ENCODE measurements at places on chromosomes 1 and 21.

DNA sequence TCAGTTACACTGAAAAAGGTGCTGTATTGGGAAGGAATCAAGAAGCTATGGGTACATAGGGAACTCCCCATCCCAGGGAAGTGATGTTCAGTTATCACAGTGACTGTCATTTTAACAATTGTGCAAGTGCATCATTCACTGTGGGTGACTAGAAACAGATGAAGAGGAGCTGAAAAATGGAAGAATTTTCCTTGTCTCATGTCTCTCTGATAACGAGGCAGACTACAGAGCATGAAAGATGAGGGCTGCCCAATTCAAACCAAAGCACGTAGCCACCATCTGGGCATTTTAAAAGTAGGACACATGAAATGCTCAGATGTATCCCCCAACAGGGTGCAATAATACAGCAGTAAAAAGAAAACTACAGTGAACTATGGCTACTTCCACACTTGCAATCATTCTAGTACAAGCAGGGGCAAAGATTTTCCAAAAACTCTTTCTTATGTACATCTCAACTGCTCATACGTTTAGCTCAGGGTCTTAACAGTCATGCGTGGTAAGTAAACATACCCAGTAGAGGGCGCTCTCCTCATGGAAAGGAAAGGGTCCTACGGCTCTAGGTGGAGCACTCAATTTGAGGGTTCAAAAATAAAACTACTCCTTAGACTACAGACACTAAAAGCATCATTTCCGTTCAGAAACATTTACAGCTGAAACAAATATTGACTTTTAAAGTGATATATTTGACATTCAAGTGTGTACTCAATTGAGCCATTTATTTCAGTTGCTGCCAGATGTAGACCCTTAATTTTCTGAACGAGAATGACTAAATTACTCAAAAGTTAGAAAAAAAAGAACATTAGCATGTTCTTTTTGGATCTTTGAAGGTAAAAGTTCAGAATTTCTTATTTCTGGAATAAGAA lies 143.2 kb downstream of the KCTD3 start:
- DNase-seq = no peak

GRCh38 chr1:19035377-19036040 lies 79.0 kb upstream of the IFFO2 start:
- no peak for DNase-seq

- DNase-seq = no peak
These were observed 14.4 kb upstream of the ZFYVE9 start for GRCh38 chr1:52127181-52128180.

DNA sequence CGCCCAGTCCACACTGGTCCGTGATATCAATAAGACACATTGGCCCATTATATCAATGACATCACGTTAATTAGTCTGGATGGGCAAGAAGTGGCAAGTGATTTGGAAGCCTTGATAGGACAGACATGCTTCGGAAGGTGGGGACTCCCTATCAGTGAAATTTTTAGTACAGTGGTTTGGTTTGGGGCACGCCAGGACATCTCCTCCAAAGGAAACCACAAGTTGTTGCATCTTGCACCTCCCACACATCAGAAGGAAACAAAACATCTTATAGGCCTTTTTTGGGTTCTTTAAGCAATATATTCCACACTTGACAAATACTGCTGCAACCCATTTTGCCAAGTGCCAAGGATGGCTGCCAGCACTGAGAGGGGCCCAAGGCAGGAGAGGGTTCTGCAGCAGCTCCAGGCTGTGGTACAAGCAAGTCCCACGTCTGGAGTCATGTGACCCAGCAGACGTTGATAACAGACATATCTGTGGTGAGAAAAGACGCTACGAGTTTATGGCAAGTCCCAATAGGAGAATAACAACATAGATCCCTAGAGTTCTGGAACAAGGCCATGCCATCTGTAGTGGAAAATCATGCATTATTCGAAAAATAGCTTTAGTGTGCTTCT lies 95.3 kb upstream of the DISP3 start:
- DNase-seq = no peak

DNA sequence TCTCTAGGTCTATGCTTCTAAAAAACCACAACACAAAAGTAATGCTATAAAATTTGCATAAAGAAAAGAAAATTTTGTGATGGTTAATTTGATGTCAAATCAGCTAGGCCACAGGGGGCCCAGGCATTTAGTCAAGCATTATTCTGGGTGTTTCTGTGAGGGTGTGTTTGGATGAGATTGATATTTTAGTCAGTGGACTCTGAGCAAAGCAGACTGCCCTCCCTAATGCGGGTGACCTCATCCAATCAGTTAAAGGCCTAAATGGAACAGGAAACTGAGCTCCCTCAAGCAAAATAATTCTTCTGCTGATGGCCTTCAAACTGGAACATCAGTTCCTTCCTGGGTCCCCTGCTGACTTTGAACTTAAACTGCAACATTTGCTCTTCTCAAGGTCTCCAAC lies 358.0 kb downstream of the DSCAM start:
- no peak for DNase-seq

DNA sequence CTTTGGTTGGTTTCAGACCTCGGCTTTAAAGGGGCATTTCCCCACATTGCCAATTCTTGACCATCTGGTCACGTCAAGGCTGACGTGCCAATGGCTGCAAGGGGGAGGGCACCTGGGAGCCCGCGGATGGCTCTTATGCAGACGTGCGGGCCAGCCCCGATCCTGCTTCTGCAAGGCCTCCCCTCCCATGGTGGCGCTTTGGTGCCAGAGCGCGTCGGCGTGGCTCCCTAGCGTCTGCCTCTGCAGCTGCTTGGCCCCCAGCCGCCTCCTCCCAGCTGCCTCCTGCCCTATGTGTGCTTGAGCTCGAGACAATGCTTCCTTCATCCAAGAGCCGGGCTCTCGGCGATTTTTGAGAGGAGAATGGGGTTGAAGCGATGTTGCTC lies 29.1 kb downstream of the SKI start:
- no peak for DNase-seq

GRCh38 chr21:31203431-31204054 lies 140.5 kb downstream of the TIAM1 start:
- no peak for DNase-seq

DNA sequence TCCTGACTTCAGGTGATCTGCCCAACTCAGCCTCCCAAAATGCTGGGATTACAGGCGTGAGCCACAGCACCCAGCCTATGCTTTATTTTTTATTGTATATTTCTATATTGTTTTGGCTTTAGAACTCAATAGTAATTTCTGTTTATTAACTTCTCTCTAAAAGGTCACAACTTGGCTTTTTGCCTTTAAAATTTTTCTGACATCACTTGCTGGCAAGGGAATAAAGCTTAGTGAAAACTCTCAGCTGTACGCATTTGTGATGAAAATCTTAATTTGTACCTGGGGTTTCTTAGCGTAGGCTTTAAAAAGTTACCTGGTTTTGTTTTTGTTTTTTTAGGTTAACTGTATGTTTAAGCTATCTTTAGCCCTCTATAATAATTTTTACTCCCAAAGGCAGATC lies 36.2 kb downstream of the B3GALNT2 start:
- no peak for DNase-seq

DNA sequence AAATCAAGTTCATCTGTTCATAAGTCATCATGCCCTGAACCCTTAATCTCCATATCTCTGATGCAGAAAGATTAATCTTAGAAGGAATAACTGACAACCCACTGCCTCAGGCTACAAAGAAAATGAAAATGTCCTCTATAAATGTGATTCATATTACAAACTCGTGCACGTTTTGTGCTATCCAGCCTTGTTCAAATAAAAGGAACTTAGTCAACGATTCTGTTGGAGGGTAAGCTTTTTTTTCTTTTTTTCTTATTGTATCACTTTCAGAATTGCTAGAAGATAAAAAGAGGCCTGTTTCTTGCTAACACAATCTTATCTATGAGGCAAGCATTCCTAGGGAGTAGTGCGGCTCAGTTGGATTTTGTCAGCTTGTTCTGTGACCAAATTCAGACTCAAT lies 228.4 kb downstream of the TM2D1 start:
- DNase-seq = no peak

GRCh38 chr1:44854970-44855369 lies 11.9 kb upstream of the PTCH2 start:
- DNase-seq = no peak

DNA sequence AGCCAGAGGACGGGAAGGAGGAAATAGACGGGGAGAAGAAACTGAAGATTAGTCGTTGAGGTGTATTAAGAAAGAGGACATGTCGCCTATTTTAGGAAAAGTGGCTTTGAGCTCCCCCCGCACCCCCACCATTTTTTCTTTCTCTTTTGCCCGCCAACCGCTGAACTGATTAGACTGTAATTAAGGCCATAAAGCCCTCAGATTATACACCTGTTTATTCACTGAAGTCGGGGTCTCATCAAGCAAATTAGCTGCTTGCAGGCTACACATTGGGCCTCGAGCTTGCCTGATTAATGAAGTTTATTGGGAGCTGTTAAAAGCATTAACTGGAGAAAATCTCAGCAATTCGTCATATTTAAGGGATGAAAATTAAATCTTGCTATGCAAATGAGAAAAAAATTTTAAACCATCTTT lies 119.4 kb upstream of the RRP15 start:
- no peak for DNase-seq

DNA sequence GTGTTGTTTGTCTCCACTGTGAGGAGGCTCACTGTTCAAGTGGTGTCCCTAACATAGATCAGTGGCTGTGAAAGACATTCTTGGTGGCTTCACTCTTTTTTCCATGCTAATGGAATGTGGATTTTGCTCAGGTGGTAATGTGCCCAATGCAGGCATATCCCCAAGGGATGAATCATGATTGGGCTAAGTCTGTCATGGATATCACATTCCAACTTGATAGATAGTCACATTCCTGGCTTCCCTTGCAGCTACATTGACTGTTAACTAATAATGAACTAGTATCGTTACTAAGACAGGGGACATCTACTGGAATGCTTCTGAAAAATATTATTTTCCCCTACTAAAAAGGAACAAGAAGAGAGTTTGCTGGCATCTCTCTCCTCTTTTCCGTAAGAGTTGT lies 86.3 kb upstream of the SOD1 start:
- DNase-seq = no peak

DNA sequence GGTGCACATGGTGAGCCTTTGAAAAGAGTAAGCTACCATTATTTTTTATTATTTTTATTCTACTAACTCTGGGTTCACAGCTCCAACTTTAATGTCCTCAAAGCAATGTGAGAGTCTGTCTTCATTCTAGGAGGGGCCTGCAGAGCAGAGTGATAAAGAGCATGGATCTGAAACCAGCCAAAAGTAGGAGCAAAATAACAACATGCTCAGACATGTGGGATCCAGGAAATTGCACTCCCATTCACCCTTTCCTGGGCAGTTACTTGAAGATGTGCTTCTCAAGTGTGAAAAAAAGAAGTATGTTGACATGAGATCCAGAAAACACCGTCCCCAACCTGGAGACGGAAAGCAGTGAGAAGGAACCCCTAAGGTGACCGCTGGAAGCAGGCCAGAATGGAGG lies 8.7 kb upstream of the LIN28A start:
- DNase-seq = no peak

- DNase-seq = no peak
These were observed 86.7 kb downstream of the C1orf94 start for GRCh38 chr1:34263406-34263805.

GRCh38 chr1:58592522-58593134 lies 15.6 kb upstream of the TACSTD2 start:
- no peak for DNase-seq

- DNase-seq = no peak
These were observed 31.7 kb downstream of the JAM2 start for GRCh38 chr21:25670726-25671125.

DNA sequence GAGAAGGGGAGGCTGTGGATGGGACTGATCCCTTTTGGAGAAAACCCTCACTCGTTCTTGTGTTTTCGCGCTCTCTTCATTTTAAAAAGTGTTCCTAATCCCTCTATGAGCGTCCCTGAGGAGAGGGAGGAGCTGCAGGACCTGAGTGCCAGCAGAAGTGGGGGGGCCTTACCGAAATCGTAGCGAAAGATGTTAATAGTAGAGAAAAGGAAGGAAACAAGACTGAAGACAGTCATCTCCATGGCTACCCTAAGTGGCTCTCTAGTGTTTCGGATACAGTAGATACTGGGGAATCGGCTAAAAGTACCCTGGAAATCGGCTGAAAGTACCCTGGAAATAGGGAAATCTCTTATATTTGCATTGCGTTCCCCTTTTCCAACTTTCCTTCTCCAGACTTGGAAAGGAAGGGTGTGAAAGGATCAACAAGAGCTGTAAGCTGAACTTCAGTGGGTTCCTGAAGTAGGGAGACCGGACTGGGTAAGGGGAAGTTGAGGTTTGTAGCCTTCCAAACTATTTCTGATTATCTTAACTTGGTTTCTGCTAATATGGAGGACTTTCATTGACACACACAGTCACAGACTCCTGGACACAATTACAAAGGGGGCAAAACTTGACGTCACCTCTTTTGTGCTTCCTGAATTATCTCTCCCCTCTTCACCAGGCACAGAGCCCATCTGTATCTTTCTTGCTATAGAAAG lies 486 bp upstream of the DSTYK start:
- DNase-seq = no peak

GRCh38 chr1:97898948-97899347 lies 21.9 kb downstream of the DPYD start:
- DNase-seq = no peak

- no peak for DNase-seq
These were observed 4.6 kb downstream of the PEAR1 start for GRCh38 chr1:156898161-156898566.

DNA sequence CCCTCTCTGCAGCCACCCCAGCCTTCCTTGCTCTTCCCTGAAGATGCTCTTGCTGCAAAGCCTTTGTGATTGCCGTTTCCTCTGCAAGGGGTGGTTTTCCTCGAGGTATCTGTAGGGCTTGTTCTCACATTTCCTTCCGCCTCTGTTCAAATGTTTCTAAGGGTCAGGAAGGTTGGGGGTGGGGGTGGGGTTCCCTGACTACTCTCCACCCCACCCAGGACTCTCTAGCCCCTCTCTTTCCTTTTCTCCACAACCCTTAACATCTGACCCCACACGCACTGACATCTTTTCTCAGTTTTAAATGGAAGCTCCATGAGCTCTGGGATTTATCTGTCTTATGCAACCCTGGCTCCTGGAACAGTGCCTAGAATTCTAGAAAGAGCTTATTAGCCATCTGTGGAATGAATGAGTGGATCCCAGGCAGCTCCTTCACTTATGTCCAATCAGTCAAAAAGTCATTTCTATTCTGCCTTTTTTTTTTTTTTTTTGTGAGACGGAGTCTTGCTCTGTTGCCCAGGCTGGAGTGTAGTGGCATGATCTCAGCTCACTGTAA lies 27.3 kb upstream of the ZNF362 start:
- DNase-seq = no peak

All from effector CD8-positive, alpha-beta T cell (primary cell).